Body of pancreas (tissue), 4 donors: ENCODE measurements at places on chromosomes 16 and 17. TPM values are rescaled to one million over a fixed set of nuclear protein-coding genes. Genes with fewer than 3 reads are reported as not detected.

The ETV4 gene
- total RNA-seq: 28.7 TPM

- no peak for DNase-seq
These were observed 119.6 kb downstream of the CYLD start for GRCh38 chr16:50861451-50861850.

The ANKS4B gene
- total RNA-seq: 0.78 TPM

- DNase-seq: no peak
These were observed 183.5 kb downstream of the CHD9NB start for GRCh38 chr16:52869243-52869642.

DNA sequence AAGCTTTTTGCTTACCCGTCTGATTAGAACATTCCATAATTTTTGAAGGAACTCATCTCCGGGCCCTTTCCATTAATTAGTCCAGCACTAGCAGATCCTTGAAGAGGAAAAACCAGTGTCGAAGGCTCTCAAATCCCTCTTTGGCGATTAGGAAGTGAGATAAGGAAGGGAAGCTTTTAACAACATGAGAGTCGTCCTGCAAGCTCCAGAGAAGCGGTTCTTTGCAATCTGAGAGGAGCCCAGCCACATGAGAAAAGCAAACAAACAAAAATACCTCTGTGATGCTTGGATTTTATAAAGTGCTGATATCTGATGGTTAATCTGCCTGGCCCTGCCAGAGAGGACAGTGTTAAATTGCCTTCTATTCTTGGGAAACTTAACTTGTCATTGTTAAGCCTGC is 339.8 kb upstream of the SALL1 start:
- DNase-seq: no peak

- peak; percentile 69 for DNase-seq
These were observed 13.6 kb upstream of the EEF2K start for GRCh38 chr16:22192261-22193062.

DNA sequence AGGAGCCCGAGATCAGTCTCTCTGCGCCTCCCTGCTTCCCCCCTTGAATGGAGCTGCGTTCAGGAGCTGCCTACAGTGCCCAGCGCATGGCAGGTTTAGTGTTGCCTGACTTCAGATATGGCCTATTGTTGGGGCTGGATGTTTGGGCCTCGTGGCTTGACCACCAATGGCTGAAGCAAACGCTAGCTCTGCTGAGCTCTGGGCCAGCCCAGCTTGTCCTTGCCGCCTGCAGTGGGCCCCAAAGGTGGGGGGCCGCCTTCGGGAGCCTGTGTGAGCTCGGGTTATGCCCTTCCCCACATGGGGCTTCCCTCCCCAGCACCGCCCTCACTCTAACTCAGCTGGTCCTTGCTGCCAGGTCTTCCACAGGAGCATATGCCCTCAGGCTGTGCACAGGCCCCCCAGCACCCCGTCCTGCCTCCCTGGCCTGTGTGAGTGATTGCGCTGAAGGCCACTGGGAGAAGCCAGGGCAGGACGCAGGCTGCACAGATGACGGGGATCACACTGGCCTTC is 2.0 kb upstream of the METTL26 start:
- no peak for DNase-seq

GRCh38 chr16:22220069-22220440 is 14.0 kb downstream of the EEF2K start:
- DNase-seq: peak; percentile 41

DNA sequence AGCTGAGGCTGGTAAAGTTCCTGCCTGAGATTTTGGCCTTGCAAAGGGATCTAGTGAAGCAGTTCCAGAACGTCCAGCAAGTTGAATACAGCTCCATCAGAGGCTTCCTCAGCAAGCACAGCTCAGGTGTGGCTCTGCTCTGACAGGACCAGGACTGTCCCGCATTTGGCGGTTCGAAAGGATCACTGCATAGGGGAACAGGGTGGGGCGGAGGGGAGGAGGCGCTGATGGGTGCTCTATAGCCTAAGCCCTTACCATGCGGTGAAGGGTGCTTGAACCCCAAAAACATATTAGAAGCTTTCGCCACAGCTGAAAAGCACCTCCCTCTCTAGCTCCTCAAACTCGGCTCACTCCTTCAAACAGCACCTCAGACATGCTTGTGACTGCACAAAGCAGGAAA is 29.9 kb upstream of the ENDOV start:
- no peak for DNase-seq

GRCh38 chr17:61770043-61770442 is 93.3 kb downstream of the BRIP1 start:
- no peak for DNase-seq

The CLEC10A gene
- total RNA-seq: 0.33 TPM

DNA sequence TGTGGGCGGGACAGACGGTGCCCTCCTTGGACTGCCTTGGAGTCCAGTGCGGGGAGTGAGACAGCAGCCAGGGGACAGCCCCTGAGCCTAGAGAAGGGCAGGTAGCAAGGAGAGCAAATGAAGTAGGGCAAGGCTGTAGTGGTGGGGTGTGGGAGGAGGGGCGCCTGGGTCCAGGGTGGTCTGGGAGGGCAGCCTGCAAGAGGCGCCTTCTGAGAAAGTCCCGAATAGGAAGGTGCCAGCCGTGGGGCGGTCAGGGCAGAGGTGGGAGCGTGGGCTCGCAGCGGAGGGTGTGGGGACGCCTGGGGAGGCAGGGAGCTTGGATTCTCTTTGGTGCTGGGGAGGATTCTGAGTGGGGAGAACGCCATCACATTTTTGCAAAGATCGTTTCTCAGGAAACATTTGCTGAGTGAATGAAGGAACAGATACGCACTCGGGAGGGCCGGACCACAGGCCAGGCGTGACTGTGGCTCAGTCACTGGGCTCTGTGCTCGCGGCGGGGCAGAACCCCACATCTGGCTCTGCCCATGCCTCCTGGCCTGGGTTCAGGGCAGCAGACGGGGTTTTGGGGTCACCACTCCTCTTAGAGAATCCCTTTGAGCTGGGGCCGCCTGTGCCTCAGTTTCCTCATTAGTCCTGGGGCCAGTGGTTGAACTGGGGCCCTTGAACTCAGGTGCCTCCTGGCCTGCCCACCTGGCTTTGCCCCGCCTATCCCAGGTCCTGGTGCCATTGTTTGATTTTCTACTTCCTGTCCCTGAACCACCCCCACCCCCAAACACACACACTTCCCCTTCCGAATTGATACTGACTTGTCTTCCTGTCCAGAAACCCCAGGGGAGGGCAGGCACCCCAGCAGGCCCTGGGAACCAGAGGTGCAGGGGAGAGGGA is 4.2 kb downstream of the SNN start:
- no peak for DNase-seq

GRCh38 chr17:79919164-79919585 is 79.9 kb upstream of the CBX4 start:
- peak; percentile 100 for DNase-seq

DNA sequence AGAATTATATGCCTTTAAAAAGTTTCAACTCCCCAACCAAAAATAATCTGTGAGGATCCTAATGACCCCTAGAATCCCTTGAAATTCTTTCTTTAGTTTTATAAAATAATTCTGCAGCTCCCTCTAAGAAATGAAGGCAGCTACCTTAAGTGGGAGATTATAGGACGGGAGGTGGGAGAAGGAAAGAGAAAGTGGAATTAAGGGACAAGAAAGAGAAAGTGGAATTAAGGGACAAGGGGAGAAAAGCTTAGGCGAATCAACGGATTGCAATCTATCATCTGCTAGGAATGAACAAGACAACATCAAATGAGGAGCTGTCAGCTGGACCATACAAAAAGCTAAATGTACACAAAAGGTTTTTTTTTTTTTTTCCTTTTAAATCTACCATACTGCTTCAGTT is 262.0 kb downstream of the ZFHX3 start:
- DNase-seq: no peak

DNA sequence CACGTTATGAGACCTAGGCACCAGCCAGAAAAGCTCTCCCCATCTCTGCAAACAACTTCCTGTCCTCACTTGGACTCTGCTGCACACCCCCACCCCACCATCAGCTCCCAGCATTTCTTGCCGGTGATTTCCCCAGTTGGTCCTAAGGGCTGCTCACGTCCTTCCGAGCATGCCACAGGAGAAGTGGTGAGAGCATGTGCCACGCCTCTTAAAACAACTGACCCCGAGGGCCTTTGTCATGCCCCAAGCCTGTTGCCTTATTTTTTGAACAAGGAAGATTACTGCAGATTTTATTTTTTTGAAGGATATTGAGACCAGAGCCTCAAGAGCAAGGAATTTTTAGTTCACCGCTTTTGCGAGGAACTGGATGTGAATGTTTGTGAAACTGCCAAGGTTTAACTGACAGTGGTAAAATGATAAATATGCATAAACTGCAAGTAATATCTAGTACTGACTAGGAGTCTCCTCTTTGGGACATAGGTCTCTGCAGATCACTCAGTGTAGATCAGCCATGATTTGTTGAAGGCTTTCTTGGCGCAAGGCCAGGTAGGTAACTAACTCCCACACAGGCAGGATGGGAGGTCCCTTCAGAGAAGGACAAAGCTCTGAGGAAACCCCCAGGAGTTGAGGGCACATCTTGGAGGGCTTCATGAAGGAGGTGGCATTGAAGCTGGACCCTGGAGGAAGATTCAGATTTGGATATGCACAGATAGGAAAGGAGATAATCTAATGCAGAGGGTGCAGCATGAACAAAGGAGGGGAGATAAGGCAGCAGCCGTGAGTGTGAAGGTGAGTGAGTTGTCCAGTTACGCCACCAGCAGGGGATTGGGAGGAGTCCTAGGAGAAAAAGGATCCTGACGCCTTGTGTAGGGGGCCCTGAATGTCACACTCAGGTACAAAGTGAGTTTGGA is 44.7 kb downstream of the TMEM132E start:
- DNase-seq: no peak

- DNase-seq: no peak
These were observed 86.7 kb downstream of the ZFHX3 start for GRCh38 chr16:72961115-72961832.

DNA sequence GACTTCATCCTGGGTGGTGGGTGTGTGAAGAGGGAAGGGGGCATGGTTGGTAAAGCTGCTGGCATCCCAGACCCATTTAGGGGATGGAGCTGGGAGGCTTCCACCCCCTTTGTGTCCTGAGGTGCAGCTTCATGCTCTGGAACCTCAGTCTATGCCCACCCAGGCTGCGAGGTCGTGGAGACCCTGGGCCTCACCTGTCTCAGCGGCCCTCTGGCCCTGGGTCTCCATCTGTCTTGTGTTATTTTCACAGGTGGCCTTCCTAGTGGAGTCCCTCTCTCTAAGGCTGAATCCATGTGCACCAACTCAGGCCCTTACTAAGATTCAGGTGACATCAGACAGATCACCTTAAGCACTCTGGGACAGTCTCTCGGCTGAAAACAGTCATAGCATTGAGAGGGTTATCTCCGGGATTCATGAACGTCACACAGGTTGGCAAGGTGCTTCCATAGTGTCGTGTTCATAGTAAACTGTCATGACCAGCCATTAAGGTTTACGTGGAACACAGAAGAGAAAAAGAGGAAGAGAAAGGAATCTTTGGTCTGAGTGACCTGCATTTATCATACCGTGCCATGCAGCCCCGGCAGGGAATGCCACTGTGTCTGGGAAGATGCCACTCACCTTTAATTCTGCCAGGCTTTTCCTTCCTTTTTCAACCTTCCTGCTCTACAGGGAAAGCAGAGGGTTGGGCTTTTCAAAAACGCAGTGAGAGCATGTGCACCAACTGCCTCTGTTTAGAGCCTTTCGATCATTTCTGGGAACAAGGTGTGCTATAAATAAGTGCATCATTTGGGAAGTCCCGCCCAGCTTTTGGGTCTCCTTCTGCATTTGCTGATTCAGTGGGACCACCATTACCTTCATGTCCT is 4.5 kb upstream of the FOXL1 start:
- no peak for DNase-seq

The PLXDC1 gene
- not detected for total RNA-seq

- DNase-seq: peak; percentile 61
These were observed 11.5 kb downstream of the FLII start for GRCh38 chr17:18246880-18247612.

- DNase-seq: no peak
These were observed 15.7 kb downstream of the TMEM94 start for GRCh38 chr17:75472119-75472518.

- DNase-seq: no peak
These were observed 615.1 kb downstream of the CDH8 start for GRCh38 chr16:61421111-61421510.

DNA sequence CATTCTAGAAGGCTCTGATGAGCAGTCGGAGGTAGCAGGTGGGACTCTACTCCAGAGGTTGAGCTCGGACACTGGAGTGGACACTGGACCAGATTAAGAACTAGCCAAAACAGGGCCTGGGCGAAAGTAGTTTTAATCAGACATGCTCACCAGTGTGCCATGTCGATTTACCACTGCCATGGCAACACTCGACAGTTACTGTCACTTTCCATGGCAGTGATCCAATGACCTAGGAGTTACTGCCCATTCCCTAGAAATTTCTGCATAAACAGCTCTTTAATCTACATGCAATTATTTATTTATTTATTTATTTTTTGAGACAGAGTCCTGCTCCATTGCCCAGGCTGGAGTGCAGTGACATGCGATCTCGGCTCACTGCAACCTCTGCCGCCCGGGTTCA is 7.2 kb upstream of the METTL9 start:
- DNase-seq: no peak
